Activated T-helper 17 cell treated with anti-CD3 and anti-CD28 coated beads, Interleukin-2, amount 50 U/mL, for 72 hours (primary cell): ENCODE measurements at places on chromosomes 2 and 18. TPM values are rescaled to one million over a fixed set of nuclear protein-coding genes. Genes with fewer than 3 reads are reported as not detected.
A peak's percentile ranks its signal among the peaks of the same experiment; 100 is the strongest.

GRCh38 chr2:109352056-109352897, 223.3 kb downstream of the SH3RF3 start:
- ATAC-seq, result no peak

- ATAC-seq, result no peak
Measured at GRCh38 chr18:199768-200167, 41.4 kb downstream of the USP14 start.

- ATAC-seq, result no peak
Measured at GRCh38 chr18:53551868-53552426, 672.5 kb downstream of the MBD2 start.

GRCh38 chr2:39816845-39817244, 37.8 kb upstream of the THUMPD2 start:
- no peak for ATAC-seq

DNA sequence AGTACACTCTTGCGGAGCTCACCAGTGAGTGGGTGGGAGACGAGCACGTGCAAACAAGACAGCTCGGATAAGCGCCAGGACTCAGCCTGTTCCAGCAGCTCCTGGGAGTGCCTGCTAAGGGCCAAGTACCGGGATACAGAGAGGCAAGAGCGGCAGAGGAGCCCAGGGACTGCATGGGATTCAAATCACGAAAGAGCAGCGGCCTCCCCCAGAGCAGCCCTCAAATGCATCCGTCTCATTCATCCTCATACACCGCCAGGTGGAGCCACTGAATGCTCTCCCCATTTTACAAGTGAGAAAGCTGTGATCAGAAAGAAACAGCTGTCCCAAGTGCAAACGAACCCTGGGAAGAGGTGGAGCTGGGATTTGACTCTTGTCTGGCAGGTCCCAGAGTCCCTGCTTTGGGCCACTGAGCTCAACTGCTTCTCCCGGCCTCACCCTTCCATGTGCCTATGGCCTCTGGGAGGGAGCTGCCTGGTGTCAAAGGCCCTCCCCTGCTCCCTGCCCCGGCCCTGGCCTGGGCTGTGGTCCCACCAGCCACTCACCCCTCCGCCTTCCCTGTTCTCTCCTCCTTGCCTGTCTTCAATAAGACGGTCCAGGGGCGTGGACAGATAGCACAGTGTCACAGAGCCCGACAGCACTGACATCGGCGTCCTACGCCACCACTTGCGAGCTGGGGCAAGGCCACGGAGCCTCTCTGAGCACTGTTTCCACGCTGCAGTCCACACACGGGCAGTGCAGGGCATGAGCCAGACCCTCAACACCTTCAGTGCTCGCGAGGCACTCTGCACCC, 72.8 kb upstream of the TAF1B start:
- peak; percentile 59 for ATAC-seq

DNA sequence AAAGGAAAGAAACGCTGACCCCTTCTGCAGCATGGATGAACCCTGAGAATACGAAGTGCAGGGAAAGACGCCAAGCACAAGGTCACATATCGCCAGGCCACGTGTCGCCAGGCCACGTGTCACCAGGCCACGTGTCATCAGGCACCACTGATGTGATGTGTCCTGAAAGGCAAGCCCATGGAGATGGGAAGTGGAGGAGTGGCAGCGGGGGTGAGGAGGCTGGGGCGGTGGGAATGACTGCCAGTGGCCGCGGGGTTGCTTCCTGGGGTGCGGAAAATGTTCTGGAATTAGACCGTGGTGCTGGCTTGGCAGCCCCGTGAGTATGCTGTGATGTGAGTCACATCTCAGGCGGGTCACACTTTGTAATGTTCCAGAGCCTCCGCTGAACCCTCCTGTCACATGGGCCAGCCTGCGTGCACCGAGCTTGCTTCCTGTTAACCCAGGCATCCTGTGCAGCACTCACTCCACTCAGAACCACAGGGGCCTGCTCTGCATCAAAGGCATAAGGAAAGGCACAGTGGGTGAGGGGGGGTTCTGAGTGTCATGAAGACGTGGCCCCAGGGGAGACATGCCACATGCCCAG, 39.0 kb downstream of the SLC66A2 start:
- ATAC-seq, result no peak

DNA sequence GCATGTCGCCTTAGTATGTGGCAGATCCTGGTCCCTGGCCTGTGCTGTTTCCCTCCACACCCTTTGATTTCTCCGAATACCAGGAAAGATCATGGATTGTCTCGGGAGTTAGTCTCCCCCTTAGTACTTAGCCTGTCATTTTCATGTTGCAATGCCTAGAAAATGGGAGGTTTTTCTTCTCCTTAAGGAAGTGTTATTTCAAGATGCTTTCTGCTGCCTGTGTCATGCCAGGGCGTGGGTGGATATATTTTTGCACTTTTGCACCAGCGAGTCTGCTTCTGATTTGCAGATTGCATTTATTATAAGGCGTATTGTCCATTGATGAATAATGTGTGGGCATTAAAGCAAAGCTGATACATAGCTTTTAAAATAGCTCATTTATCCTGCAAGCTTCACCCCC, 223.5 kb downstream of the NEDD4L start:
- ATAC-seq, result no peak

- ATAC-seq, result no peak
Measured at GRCh38 chr18:72675394-72675793, 131.3 kb upstream of the CBLN2 start.

DNA sequence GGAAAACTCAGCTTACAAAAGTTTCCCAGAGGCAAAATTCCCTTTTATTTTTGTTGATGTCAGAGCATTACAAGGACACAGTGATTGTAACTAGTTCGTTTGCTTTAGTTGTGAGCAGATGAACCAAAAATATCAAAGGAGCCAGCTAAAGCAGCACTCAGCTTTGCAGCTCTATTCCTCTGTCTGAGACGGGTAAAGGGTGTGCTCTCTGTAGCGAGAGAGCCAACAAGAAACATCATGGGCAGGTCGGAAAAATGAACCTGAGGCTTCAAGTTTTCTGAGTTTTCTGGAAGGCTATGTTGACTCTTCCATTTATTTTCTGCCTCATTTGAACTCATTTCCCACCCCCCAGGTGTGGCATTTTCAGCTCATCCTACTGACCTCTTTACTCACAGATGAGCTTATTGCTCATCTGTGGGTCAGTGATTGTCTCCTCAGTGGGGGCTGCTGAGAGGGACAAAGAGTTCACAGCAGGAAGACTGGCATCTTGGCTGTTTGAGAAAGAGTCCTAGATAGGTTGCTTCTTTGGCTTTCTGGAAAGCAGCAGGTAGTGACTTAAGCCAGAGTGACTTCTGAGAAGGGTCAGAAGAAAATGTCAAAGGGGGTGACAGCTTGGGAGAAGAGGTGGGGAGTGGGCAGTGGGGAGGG, 66.6 kb upstream of the EPC2 start:
- ATAC-seq, result no peak

DNA sequence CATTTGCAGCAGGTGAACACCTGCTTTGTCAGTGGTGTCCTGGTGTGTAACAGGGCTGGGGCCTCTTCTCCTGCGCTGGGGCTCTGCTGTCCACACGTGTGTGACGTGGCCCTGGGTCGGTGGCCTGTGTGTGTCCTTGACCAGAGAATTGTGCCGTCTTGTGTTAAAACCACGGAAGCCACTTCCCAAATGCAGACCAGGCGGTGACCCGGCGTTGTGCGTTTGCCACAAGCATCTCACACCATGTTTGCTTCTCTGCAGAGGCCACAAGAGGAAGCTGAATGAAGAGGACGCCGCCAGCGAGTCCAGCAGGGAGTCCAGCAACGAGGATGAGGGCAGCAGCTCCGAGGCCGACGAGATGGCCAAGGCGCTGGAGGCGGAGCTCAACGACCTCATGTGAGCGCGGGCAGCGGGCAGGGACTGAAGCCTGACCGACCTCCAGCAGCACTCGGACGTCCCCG, 44.3 kb upstream of the KCNG2 start:
- no peak for ATAC-seq

GRCh38 chr2:101771910-101772321, 74.4 kb downstream of the MAP4K4 start:
- ATAC-seq, result no peak

DNA sequence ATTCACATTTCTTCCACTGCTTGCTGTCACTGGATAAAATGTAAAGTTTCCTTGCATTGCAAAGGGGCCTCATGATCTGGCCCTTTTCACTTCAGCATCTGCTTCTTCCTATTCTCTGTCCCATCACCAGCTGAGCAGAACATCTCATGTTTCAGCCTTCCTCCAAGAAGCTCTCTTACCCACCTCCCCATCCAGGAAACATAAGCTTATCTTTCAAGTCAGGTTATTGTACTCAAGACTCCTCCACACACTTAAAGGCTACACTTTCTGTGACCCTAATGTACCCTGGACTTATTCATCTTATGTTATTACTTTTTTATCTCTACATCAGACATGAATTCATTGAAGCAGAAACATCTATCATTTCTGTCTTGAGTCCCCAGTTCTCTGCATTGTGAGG, 230.5 kb downstream of the PMAIP1 start:
- ATAC-seq, result no peak

- no peak for ATAC-seq
Measured at GRCh38 chr18:28626756-28627155, 449.8 kb upstream of the CDH2 start.

GRCh38 chr2:73260338-73260984, 23.8 kb downstream of the FBXO41 start:
- ATAC-seq, result no peak

- peak; percentile 96 for ATAC-seq
Measured at GRCh38 chr2:235390108-235390815, 103.6 kb upstream of the AGAP1 start.

DNA sequence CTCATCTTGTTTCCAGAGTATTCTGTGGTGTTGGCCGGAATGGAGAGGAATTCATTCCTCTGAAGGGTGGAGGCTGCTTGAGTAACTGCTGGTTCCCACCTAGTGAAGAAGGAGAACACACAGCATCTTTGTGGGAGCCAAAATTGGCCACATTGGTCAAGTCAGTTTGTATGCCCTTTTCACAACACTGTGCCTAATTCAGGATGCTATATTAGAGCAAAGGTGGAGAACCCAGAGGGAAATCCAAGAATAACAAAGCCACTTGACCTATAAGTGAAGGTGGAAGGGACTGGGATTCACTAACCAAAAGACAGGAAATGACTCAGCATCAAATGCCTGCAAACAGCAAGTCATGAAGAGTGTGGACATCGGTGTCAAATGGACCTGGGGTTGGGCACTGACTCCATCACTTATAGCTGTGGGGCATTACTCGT, 27.3 kb upstream of the MLPH start:
- no peak for ATAC-seq

DNA sequence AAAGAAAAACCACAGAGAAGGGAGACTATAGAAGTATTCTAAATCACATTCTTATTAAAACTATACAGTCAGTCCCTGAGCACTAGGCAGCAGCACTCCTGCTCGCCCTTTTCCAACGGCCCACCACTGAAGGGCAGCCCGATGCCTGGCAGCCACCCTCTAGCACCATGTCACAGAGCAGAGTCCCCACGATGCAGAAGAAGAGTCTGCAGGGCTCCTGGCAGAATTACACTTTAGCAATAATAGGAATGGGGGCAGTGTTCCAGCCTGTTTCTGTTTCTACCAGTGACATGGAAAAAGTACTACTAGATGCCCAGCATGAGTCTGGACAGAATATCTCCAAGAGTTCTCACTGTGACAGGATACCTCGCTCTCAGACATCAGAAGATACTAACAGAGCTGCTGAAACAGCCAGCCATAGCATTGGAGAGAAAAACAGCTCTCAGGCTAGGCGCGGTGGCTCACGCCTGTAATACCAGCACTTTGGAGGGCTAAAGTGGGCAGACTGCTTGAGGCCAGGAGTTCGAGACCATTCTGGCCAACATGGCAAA, 87.6 kb downstream of the C2orf74 start:
- ATAC-seq, result no peak

DNA sequence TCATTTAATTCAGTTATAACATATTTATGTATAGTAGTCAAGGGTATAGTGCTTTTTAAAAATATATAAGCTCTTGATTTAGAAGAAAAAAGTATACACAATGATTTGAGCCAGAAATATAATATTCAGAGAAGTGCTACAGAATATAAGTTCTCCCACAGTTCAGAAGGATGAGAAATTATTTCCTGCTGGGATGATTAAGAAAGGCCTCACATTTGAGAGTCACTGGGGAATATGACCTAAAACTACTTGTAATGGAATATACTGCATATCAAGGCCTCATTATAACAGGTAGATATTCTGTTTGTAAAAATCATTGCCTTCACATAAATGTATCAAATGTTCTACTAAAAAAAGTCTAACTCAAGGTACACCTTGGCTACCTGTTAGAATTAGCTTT, 203.5 kb downstream of the MBD2 start:
- ATAC-seq, result no peak

GRCh38 chr2:44579837-44580230, 218.1 kb downstream of the CAMKMT start:
- no peak for ATAC-seq

GRCh38 chr2:12605936-12606335, 110.8 kb upstream of the TRIB2 start:
- no peak for ATAC-seq

GRCh38 chr18:46374850-46375249, 270.7 kb downstream of the HAUS1 start:
- no peak for ATAC-seq

DNA sequence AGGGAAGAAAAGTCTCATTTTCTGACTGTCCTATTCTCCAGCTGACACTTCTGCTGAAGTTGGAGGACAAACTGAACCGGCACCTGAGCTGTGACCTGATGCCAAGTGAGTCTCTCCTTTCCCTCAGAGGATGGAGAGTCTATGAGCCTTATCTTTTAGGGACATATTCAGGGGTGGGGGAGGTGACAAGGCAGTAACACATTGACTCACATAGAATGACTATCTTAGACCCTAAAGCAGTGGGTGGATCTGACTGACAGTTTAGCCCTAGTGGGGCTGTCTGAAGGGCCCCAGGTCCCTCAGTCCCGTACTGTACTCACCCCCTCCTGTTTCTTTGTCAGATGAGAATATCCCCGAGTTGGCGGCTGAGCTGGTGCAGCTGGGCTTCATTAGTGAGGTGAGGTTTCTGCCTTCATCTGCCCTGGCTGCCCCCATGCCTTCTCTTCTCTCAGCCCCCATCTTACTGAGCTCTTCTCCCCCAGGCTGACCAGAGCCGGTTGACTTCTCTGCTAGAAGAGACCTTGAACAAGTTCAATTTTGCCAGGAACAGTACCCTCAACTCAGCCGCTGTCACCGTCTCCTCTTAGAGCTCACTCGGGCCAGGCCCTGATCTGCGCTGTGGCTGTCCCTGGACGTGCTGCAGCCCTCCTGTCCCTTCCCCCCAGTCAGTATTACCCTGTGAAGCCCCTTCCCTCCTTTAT, 805 bp upstream of the KRTCAP3 start:
- peak; percentile 31 for ATAC-seq

Gene CROCC2
- not detected for total RNA-seq

Gene ARL4C
- total RNA-seq, result 118 TPM

Gene PPP4R1
- total RNA-seq, result 28.9 TPM

Gene MRPL53
- total RNA-seq, result 83.8 TPM

Gene EIF2B4
- total RNA-seq, result 42.9 TPM

Gene LONRF2
- total RNA-seq, result 0.16 TPM

Gene FAM124B
- 0.37 TPM for total RNA-seq

Gene FEV
- total RNA-seq, result not detected

Gene SOX11
- total RNA-seq, result not detected

Gene LBX2
- 0.39 TPM for total RNA-seq

Gene EFEMP1
- not detected for total RNA-seq

Gene TCF7L1
- not detected for total RNA-seq

Gene DGUOK
- 66.7 TPM for total RNA-seq
